Stimulated activated CD4-positive, alpha-beta T cell treated with anti-CD3 and anti-CD28 coated beads, Interleukin-1b, Interleukin-23, amount 100 ng/mL, for 1 hour (primary cell): ENCODE measurements at places on chromosomes 2 and 18.
A peak's percentile ranks its signal among the peaks of the same experiment; 100 is the strongest.

- no peak for DNase-seq
Observed at GRCh38 chr2:169464882-169465281, 14.4 kb upstream of the BBS5 start.

- no peak for DNase-seq
Observed at GRCh38 chr2:15812187-15812780, 128.1 kb upstream of the MYCN start.

- no peak for DNase-seq
Observed at GRCh38 chr2:3453190-3453999, 65.9 kb downstream of the ADI1 start.

GRCh38 chr2:120993661-120994060 is 258.0 kb downstream of the GLI2 start:
- DNase-seq, result no peak

DNA sequence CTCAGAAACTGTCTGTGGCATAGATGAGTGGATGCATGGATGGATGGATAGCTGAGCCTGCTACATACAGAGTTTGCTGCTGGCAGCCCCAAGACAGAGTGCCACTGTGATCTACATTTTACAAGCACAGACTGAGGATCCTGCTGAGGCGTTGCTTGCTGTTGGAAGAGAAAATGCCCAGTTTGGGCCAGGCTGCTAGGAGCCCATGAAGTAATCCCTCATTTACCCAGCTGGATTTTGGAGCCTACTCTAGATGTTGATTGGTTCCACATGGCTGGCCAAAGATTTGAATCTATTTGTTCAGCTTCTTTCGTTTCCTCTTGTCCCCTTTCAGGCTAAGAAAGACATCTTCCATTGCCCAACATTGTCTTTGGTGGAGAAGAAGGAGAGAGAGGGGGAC is 261.3 kb downstream of the CLIP4 start:
- DNase-seq, result no peak

- no peak for DNase-seq
Observed at GRCh38 chr2:236915726-236916125, 170.0 kb upstream of the COPS8 start.

GRCh38 chr18:44680273-44681075 is at the start of gene SETBP1:
Gene SETBP1, plus strand, starts transcription at chr18:44680888. Its CDS starts 20,459 bp downstream, at chr18:44701347.
- DNase-seq, result no peak

DNA sequence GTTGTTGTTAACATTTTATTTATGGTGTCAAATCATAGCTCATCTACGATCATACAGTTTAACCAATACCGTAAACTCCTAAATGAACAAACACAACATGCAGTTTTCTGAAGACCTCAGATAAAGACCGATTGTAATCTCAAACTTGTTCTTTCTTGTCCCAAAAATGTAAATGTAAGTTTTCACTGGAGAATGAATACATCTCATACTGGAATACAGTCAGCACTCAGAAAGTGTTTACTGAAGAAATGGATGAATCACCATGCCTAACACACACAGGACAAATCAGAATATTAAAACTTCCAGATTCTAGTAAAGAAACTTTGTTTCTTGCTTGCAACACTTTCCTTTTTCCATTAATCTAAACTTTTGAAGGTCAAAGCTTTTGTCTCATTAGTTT is 380.5 kb downstream of the DLGAP1 start:
- DNase-seq, result no peak

DNA sequence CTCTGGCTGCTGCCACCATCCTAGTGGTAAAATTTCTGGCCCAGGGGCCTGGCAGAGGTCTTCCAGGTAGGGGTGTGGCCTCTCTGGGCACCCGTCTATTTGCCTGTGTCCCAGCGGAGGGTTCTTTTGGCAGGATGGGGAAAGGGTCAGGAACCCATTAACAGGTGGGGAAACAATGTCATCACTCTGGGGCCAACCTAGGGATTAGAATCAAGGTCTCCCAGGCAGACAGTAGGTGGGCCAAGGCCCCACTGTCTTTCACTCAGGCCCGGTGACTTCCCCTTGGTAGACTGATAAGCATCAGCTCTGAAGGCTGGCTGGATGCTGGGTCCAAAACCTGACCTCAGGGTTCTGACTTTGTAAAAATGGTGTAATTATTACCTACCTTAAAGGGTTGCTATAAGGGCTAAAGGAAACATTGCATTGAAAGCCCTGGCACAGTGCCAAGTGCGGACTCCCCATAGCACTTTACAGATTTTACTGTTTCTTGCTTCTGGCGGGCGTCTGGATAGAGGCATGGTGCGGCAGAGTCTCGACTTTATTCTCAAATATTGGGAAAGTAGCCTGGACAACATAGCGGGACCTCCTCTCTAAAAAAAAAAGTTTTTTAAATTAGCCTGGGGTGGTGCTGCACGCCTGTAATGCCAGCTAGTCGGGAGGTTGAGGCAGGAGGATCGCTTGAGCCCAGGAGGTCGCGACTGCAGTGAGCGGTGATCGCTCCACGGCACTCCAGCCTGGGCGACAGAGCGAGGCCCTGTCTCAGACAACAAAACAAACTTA is 2.2 kb downstream of the LBX2 start:
- DNase-seq, result no peak

DNA sequence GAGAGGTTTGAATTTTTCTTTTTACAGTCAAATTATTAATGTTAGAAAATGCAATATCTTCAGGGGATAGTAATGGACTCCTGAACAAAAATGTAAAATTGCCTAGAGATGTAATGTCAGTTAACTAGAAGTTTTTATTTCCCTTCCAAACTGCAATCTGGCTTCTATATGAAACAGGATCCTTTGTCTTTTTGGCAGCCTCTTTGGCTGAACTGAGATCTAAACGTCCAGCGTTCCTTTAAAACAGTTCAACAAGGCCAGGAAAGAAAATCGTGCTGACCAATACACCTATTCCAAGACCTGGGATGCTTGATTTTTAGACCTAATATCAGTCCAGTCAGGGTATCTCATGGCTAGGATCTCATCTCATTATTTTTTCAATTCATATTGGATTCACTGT is 245.5 kb downstream of the FIGN start:
- DNase-seq, result no peak

GRCh38 chr18:49473721-49474120 is 13.3 kb upstream of the DYM start:
- no peak for DNase-seq

GRCh38 chr2:222604749-222605515 is 51.0 kb downstream of the FARSB start:
- no peak for DNase-seq

DNA sequence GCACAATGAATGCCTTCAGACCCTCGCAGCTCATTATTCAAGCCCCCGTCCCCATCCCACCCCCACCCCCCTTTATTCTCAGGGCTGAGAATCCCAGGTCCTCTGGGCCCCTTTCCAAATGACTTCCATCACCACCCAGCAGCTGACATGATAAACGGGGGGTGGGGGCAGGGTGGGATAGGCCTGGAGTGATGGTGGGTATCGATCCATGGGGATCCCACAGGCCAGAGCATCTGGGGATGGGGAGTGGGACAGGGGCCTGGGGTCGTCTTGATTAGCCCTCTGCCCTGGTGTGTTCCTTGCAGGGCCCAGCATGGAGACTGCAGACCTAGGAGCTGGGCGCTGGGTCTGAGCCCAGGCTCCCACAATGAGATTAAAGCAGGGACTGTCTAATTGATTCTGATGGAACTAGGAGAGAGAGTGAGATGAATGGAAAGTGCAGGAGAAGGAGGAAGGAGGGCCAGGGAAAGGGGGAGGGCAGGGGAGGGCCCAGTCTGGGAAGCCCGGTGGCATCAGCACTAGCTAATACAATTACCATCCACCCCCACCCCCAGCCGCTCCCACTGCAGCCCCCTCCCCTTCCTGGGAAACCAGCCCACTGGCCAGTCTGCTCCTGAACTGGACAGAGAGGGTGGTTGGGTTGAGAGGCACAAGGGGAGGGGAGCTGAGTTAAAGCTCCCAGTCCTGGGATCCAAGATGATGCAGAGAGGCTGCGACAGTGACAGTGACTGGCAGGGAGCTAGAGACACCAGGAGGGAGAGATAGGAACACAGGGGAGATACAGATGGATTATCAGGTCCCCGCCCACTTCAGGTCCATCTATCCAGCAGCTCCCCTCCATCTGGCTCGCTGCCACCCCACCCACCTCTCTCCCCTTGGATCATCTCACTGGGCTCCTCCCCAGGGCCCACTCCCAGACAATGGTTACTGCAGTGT is 13.1 kb upstream of the TNS1 start:
- DNase-seq, result no peak

- no peak for DNase-seq
Observed at GRCh38 chr2:47174733-47175361, 19.7 kb upstream of the STPG4 start.

GRCh38 chr2:234976479-234977227 is 24.8 kb downstream of the SH3BP4 start:
- no peak for DNase-seq

DNA sequence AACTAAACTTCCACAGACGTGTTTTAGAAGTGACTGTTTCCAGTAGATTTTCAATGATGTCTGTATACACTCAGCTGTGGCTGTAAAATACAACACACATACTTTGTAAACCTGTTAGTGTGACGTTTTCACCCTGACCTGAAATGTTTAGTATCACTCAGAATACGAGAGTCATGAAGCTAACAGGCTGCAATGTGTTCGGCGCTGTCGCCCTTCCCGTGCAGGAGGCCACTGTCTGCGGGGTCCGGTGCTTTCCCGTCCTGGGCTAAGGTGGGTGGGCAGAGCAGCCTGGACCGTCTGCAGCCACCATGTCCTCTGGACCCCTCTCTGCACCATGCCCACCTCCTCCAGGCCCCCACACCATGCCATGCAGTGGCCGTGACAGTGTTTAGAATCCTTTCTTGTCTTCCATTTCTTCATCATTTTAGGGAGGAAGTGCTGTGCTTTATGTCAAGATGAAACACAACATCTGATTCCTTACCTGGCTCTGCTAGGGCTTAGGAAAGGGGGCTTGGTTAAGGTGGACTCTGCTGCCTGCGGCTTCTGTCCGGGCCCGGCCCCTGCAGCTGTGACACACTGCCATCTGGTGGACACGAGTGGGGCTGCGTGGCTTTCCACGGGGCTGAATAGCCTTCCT is 53.8 kb upstream of the RBM44 start:
- peak; percentile 60 for DNase-seq

- DNase-seq, result no peak
Observed at GRCh38 chr18:63684718-63685117, 18.0 kb upstream of the SERPINB11 start.

DNA sequence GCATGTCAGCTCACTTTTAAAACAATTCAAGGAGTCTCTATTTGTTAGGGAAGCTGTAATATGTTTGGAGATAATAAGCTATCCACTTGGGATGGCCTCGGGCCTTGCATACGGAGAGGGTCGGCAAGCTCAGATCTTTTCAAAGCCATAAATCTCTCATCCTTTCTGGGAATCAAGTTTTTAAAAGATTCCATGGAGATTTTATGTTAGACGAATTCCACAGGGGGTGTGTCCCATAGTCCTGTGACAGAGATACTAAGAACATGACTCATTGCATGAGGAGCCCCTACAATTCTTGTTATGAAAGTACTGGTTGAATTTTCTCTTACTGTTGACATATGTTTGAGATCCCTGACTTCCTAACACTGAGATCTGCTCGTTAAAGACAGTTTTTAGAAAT is 108.7 kb downstream of the FEZ2 start:
- no peak for DNase-seq

DNA sequence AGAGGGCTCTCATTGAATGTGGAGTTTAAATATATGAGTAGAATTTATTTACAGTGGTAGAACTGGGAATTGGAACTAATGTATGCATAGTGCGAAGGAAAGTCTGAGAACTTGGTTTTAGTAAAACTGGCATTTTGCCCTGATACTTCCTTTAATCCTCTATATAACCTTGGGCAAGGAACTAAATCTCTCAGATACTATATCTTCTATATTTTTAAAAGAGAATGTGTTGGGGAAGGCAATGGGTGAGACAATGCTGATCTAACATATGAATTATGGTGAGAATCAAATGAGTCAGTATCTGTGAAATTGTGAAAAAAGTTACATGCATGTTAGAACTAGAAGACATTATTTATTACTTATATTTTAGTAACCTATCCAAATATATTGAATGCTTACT is 2109.4 kb upstream of the PIK3C3 start:
- no peak for DNase-seq

GRCh38 chr2:173659509-173659908 is 304.8 kb downstream of the CDCA7 start:
- no peak for DNase-seq

DNA sequence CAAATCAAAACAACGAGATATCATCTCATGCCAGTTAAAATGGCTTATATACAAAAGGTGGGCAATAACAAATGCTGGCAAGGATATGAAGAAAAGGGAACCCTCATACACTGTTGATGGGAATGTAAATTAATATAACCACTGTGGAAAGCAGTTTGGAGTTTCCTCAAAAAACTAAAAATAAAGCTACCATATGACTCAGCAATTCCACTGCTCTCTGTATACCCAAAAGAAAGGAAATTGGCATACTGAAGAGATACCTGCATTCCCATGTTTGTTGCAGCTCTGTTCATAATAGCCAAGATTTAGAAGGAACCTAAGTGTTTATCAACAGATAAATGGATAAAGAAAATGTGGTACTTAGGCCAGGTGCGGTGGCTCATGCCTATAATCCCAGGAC is 124.8 kb downstream of the MSTN start:
- no peak for DNase-seq

DNA sequence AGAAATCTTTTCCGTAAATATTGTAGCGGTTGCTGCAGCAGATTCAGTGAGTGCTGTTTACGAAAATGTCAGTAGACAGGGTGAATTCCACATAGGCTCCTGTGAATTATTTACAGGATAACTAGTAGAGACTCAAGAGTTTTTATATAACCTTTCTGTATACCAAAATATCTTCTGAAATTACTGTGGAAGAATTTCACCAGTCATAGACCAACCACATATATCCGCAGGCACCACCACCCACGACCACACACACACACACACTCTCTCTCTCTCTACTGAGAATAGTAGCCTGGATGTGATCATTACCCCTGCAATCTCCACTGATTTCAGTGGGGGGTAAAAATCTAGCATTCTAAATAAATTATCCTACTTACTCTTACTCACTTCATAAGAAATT is 341.8 kb downstream of the RBM43 start:
- DNase-seq, result no peak

- DNase-seq, result no peak
Observed at GRCh38 chr2:199465988-199466691, 8.4 kb upstream of the SATB2 start.

- DNase-seq, result no peak
Observed at GRCh38 chr18:21099442-21099841, 12.2 kb downstream of the ROCK1 start.

DNA sequence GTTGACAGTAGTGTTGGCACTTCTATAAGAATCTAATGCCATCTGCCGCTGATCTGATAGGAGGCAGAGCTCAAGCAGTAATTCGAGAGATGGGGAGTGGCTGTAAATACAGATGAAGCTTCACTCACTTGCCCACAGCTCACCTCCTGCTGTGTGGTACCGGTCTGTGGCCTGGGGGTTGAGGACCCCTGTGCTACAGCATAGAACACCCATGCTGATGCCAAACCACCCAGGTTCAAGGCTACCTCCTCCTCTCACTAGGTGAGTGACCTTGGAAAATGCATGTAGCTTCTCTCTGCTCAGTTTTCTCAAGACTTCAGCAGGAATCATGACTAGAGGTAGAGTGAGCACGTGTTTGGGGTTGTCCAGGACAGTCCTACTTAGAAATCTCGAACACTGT is 263.4 kb downstream of the SH3BP4 start:
- no peak for DNase-seq
